NCI-H187 (cell line): ENCODE measurements at places on chromosomes 6 and 20.

- no peak for DNase-seq
Measured at GRCh38 chr6:33841070-33841469, 37.3 kb upstream of the MLN start.

DNA sequence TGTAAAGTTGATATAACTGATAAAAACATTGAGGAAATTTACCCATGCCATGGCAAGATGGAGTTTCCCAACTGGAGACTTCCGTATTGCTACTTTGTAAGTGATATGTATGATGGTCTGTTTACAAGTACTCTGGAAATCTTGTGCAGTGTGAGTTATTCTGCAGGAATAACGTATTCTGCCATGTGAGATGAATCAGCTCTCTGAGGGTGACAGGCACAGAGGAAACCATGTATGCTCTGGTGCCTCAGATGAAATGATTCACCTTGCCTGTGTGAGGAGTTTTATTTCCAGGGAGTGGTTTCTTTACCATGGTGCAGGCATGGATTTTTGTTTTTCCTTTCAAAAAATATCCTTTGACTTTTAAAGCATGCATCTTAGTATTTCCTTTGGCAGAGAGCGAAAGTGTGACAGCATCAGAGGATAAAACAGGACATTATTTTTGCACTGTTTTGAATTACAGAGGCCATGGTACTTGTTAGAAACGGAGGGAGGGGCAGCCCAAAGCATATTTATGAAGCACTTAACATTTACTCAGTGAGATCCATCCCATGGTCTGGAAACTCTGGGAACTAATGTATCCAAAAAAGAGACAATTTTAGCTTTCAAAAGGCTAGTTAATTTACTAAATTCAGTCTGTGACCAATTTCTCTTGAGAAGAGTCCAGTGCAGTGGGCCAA, 36.0 kb upstream of the MTRF1L start:
- no peak for DNase-seq

DNA sequence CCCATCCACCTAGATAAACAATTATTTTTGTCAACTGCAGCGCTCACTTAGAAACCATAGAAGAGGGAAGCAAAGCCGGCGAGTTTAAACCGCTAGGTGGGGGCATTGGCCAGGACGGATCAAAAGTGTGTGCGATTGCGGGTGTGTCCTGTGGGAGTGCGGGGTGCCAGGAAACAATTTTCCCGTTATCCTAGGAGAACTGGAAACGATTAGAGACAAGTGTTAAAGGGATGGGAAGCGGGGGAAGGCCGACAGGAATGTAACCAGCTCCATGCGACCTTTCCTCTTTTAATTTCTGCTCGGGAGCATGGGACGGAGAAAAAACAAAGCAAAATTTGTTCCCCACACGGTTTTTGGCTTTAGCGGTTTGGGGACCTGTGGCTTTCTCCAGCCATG, 2.8 kb upstream of the HTR1B start:
- no peak for DNase-seq

- no peak for DNase-seq
Measured at GRCh38 chr6:129733290-129733689, 23.3 kb upstream of the ARHGAP18 start.

- DNase-seq: no peak
Measured at GRCh38 chr20:41345729-41346067, 5.1 kb downstream of the LPIN3 start.
